ENCODE measurements at places on chromosomes 11 and 22.
A peak's percentile ranks its signal among the peaks of the same experiment; 100 is the strongest.

- no peak for DNase-seq
These were observed 20.8 kb upstream of the SLN start for GRCh38 chr11:107732689-107733051.

GRCh38 chr11:76850815-76851214, 9.9 kb upstream of the ACER3 start:
- no peak for DNase-seq

DNA sequence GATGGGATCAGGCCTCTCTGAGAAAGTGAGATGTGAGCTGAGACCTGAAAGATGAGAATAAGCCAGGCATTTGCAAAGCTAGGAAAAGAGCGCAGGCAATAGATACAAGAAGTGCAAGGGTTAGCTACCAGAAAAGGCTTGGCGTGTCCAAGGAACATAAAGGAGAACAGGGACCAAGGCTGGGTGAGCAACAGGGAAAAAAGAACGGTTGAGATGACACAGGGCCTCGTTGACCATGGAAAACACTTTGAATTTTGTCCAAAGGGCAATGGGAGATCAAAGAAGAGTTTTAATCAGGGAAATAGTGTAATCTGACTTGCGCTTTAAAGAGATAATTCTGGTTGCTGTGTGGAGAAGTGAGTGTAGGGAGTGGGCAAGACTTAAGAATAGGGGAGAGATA, 35.0 kb downstream of the RAB30 start:
- no peak for DNase-seq

GRCh38 chr22:27882507-27883290, 36.4 kb downstream of the PITPNB start:
- DNase-seq: no peak

GRCh38 chr11:9626496-9627394, 37.1 kb upstream of the SWAP70 start:
- no peak for DNase-seq

GRCh38 chr22:25223269-25223850, 3.9 kb downstream of the CRYBB2 start:
- no peak for DNase-seq

- no peak for DNase-seq
These were observed 51.7 kb upstream of the NUP160 start for GRCh38 chr11:47899801-47900200.

DNA sequence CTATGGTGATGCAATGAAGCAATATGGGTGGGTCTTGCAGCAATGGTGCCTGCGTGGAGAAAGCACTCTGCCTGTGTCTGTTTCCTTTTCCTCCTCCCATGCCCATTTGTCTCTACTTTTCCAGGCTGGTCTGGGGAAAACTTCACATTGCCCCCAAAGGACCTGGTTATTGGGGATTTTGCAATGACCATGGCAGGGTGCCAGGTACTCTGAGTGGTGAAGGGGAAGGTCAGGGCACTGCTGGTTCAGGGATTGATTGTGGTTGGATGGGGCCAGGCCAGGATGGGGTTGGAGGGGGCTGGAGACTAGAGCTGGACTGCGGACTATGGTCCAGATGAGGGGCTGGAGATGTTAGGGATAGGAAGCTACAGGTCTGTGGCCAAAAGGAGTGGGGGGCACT, 92.1 kb downstream of the INSC start:
- DNase-seq: no peak

DNA sequence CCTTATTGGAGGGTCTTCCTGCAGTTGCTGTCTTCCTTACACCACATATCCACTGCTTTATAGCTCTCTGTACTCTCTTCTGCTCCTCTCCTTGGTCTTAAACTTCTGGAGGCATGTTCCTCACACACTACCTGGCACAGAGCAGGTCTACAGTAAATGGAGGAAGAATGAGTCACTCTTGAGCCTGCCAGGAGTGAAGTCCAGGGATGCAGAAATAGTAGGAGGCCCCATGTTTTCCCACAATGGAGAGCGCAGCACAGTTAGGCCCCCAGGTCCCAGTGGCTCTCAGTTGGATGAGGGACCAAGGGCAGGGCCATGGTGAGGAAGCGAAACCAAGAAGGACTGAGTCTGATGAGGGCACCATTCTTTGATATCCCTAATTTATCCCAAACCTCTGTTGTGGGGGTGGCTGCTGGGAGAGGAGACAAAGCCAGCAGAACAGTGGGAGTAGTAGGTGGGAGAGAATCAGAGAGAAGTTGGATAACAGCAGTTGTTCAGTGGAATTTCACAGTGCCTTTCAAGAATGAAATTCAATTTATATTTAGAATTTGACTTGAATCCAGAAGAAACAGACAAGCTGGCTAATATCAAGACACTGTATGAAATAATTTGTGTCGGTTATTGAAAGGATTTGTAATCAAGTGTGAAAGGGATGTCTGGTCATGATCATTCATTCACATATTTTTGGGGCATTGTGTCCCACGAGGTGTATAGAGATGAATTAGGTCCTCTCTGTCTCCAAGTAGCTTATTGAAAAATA, 187.8 kb downstream of the HIPK3 start:
- no peak for DNase-seq

DNA sequence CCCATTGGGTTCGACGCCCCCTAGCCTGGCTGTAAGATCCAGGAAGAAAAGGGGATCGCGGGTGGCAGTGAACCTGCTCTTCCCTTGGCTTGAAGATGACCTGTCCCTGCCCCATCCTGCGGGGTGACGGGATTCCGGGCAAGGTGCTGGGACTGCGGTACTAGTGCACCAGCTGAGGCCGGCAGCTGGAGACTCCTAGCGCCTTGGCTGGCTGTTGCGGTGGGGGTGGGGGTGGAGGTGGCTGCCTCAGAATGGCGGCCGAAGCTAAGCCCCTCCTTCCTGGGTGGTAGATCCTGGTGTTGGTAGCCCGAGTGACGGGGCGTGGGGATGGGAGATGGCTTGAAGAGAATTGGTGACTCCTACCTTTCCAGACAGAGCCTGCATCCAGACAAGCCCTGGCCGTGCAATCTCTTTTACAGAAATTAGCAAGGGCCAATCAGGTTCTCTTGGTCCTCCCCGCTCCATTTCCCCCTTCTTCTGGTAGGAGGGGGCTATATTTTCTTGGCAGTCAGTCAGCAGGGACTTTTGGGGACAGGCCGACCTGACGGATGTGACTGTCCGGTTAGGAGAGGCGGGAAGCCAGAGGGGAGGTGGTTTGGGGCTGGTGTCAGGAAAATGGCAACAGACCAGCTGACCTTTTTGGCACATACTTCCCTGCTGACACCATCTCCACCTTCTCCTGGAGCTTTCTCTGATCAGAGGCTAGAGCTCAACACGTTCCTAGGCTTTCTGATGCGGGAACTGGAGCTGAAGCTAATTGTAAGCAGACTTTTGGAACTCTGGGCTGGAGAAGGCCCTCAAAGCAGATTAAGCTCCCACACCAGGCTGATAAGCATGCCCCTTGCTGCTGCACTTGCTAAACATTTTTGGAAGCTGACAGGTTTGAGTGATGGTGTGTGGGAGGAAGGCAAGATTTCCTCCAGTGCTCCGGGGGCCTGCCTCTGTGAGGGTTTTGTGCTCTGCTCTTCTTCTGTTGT, 2.0 kb downstream of the NAV2 start:
- no peak for DNase-seq

DNA sequence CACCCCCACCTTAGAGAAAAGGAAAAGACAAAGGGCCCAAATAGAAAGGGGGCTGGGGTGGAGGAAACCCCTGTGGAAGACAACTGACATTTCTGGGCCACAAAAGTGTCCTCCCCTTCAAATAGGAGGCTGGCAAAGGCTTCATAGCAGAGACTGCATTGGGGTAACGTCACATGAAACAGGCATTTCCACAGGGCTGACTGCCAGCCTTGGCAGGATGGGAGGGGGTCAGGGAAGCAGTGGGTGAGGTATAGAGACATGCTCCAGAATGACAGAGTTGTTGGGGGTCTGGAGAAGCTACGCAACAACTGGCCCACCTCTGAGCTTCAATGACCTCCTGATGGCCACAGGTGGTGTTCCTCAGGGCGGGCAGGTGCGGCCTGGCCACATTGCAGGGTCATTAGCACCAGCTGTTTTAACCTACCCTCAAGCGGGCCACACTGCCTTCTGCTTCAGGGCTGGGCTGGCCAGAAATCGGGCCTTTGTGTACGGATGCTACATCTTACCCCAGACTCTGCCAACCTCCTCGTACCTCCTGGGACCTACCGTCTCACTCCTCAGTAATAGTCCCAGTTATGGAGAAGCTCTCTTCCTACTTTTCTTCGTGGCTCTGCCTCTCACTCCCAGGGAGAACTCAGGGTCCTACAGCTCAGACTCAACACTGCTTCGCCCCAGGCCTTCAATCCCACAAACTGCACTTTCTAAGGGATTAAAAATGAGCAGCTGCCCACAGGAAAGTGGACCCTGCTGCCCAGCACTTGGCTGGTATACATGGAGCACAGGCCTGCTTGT, 160.0 kb upstream of the NCAM1 start:
- DNase-seq: no peak

DNA sequence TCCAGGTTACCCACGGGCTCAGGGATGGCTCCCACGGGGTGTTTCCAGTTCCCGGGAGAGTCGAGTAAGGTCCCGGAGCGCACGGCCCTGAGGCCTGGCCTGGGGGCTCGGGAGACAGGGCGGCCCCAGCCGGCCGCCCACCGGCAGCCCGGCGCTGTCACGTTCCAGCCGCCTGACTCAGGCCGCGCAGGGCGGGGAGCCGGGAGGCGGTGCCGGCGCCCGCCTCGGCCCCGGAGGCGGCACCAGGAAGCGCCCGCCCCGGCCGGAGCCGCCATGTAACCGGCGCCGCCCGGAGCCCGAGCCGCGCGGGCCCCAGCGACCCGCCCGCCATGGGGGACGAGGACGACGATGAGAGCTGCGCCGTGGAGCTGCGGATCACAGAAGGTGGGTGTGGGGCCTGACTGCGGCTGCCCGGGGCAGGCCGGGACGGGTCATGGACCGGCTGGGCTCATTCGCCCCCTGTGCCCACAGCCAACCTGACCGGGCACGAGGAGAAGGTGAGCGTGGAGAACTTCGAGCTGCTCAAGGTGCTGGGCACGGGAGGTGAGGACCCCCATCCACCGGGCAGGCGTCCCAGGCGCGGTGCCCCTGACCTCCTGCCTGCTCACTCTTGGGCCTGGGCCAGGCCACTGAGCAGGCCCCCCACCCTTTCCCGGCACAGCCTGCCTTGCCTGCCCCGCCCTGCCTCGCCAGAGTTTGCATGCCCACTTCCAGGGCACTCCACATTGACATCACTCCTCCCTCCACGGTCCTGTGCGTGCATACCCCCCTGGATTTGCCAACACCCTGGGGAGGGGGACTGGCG, at the start of gene RPS6KA4:
TSS of gene RPS6KA4 (plus strand) at position 256 of the 805 bp plus-strand sequence. CDS start at position 330, 74 bp downstream.
- peak; percentile 44 for DNase-seq

DNA sequence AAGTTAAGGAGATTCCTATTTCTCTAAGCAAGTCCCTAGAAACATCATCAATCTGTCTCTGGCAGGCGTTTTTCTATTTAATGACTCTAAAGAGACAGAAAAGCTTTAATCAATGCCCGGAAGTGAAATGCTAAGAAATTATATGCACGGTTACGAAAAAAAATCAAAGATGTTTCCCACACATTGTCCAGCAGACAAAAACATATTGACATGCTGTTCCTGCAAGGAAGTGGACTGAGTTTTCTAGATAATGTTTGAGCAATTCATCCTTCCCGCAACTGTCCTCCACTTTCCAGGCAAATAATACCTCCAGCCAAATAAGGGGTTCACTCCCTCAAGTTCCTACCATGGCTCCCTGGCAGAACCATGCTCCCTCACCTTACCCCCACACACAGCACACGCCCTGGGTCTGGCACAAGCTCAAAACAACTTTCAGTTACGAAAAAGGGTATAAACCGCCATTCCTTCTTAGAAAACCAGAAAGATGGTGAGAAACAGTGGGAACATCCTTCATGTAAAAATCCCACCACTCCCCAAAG, 29.6 kb downstream of the GALNT18 start:
- no peak for DNase-seq

- no peak for DNase-seq
These were observed 106.1 kb downstream of the GGTLC2 start for GRCh38 chr22:22750335-22751042.

- no peak for DNase-seq
These were observed 865 bp downstream of the RBM14 start for GRCh38 chr11:66617155-66617834.

GRCh38 chr11:70872955-70873735, 379.2 kb downstream of the SHANK2 start:
- DNase-seq: no peak

- no peak for DNase-seq
These were observed 35.1 kb downstream of the RRP8 start for GRCh38 chr11:6568191-6568918.
